ENCODE measurements at places on chromosomes 3 and 15. TPM values are rescaled to one million over a fixed set of nuclear protein-coding genes. Genes with fewer than 3 reads are reported as not detected.

Gene ZNF148
- total RNA-seq = 35.3 TPM

Gene CEMIP
- total RNA-seq = 0.17 TPM

Gene CHMP2B
- total RNA-seq = 32.6 TPM

Gene CYP8B1
- total RNA-seq = not detected

Gene MST1
- total RNA-seq = 4.3 TPM

Gene EFHB
- 3.7 TPM for total RNA-seq

Gene SLC28A2
- total RNA-seq = not detected

Gene XIRP1
- 1.3 TPM for total RNA-seq

Gene TRH
- total RNA-seq = 0.33 TPM

Gene CILP
- 166 TPM for total RNA-seq

Gene CCRL2
- 1.1 TPM for total RNA-seq

Gene SEMA3B
- total RNA-seq = 66.6 TPM

Gene UACA
- total RNA-seq = 40.7 TPM

Gene ASB14
- not detected for total RNA-seq

Gene DTX3L
- total RNA-seq = 21.8 TPM

Gene ZBTB20
- total RNA-seq = 69.9 TPM

Gene ZBED2
- not detected for total RNA-seq

Gene MRAS
- total RNA-seq = 42.4 TPM

Gene CEP70
- 36.5 TPM for total RNA-seq

Gene TM4SF18
- total RNA-seq = 0.83 TPM

Gene FOXL2NB
- not detected for total RNA-seq

Gene SERPINI2
- 0.32 TPM for total RNA-seq

Gene SLC41A3
- 31.6 TPM for total RNA-seq

Gene TMCO5A
- not detected for total RNA-seq

Gene ISLR2
- total RNA-seq = 0.83 TPM

Gene ADAMTS17
- total RNA-seq = 12.0 TPM

Gene ATP13A4
- 0.63 TPM for total RNA-seq

Gene ECE2
- total RNA-seq = 0.45 TPM

Gene MYEF2
- 41.1 TPM for total RNA-seq

Gene RGMA
- 218 TPM for total RNA-seq

Gene CFAP91
- total RNA-seq = 4.3 TPM

Gene SPATA12
- not detected for total RNA-seq

Gene CPN2
- total RNA-seq = not detected

Gene KLF13
- 82.9 TPM for total RNA-seq

Gene SLC6A1
- total RNA-seq = 0.42 TPM

Gene ARF4
- total RNA-seq = 104 TPM

Gene GPR62
- 0.11 TPM for total RNA-seq

Gene DNAH12
- total RNA-seq = not detected

All from esophagus muscularis mucosa (tissue), 4 donors.